MM.1S (cell line): ENCODE measurements at places on chromosomes 6 and 20.

DNA sequence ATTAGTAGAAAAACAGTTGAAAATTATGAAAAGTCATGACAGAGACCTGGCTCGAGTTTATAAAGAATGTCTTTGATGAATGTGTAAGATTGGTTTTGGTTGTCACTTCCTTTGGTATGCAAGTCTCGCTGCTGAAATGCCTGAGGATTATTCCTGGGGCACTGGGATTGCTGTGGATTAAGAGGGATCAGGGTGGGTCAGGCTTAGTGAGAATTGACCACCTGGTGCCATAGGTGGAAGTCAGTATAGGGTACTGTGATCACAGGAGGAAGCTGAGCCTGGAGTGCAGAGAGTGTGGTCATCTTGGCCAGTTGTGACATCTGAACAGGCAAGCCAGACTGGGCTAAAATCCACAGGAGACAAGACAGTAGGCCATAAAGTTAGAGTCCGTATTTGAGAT is 34.9 kb downstream of the CEP43 start:
- DNase-seq = no peak

- DNase-seq = no peak
Observed at GRCh38 chr6:161557333-161558107, 283.7 kb upstream of the AGPAT4 start.

GRCh38 chr6:36129941-36130666 is at the start of gene MAPK13:
TSS of gene MAPK13 (plus strand) at chr6:36130513. CDS start at chr6:36130583, 70 bp downstream.
- DNase-seq = peak; percentile 62

DNA sequence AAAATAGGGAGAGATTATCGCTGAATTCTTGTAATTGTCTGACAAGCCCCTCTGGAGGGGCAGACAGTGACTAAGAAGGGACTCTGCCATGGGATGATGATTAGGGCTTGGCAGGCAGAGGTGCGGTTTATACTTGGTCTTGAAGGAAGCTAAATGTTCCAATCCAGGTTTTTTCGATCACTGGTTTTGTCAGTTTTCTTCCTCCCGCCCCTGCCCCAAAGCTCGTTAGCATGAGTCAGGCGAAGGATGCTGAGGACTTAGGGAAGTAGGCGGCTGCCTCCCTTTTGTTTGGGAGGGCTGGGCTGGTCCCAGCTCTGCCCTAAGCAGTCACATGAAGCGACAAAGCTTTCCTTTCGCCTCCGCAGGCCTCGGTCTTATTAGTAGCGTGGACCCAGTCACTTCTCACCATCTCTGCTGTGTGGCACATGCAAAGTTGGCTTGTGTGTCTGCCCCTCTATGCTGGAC is 314.2 kb downstream of the CDC5L start:
- DNase-seq = no peak

- no peak for DNase-seq
Observed at GRCh38 chr6:7750197-7750596, 24.3 kb downstream of the BMP6 start.

GRCh38 chr6:117512987-117513573 is 30.6 kb downstream of the DCBLD1 start:
- DNase-seq = no peak
